ENCODE measurements at places on chromosomes 1 and 21.

DNA sequence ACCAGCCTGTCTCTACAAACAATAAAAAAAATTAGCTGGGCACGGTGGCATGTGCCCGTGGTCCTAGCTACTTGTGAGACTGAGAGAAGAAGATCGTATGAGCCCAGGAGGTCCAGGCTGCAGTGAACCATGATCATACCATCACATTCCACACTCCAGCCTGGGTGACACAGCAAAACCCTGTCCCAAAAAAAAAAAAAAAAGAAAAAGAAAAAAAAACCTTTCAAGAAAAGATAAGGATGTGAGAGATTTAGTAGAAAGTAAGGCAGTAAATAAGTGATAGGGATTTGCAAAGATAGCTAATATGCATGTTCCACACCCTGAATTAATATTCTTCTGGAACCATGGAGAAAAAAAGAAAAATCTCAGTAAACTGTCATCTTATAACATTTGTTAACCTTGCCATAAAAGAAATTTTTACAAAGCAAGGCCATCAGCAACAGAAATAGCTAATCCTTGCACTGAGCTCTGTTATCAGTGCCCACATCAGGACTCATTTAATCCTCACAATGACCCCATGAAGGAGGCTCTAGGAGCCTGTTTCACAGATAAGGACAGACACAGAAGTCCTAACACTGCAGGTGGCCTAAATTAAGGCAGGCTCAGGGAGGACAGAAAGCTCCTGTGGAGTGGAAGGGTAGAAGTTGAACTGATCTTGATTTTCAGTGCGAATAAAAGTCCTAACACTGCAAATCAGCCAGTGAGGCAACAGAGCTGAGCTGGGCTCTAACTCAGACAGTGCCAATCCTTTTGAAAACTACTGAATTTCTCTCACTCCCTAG lies 7.6 kb downstream of the GNB1 start:
- DNase-seq, result no peak

DNA sequence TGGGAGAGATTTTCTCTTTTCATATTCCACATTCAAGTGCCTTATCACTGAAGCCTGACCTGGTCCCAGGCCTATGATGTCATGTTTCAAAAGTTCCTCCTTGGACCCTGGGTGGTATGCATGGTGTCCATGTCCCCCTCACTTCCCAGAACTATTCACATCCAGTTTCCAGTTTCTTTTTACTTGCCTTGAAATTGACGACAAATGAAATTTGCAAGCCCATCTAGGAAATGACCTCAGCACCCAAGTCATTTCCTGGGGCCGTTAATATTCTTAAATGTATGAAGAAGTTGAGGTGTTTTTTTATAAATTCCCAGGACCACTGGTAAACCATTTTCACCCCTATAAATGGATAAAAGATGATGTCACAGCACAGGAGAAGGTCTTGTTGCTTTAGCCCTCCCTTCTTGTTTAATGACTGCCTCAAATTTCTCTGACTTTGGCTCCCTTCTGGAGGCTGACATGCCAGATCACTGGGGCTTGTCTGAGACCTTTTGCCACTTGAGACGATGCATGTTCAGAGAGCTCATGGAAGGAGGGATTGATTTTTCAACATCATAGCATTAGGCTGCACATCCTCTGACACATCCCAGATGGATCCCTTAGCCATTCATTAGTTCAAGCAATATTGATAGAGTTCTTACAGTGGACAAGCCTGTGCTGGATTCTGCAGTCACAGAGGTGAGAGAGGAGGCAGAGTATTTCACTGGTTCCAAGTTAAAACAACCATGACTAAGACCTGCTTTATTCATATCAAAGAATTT lies 221.3 kb downstream of the PLPP3 start:
- DNase-seq, result no peak

- no peak for DNase-seq
Observed at GRCh38 chr21:44027607-44028286, 15.6 kb downstream of the TRAPPC10 start.

- no peak for DNase-seq
Observed at GRCh38 chr1:92577261-92577895, 90.7 kb upstream of the GFI1 start.

- DNase-seq, result no peak
Observed at GRCh38 chr1:94856004-94856403, 35.8 kb downstream of the SLC44A3 start.

GRCh38 chr1:95035536-95035935 lies 37.2 kb downstream of the ALG14 start:
- DNase-seq, result no peak

GRCh38 chr1:167676916-167677848 lies 44.6 kb upstream of the MPZL1 start:
- no peak for DNase-seq

- no peak for DNase-seq
Observed at GRCh38 chr21:16811011-16811410, 701.8 kb upstream of the CXADR start.

All from DMS 273 treated with DMSO at 0.1 percent for 48 hours (cell line).